CD8-positive, alpha-beta T cell (primary cell): ENCODE measurements at places on chromosomes 3 and 15. TPM values are rescaled to one million over a fixed set of nuclear protein-coding genes. Genes with fewer than 3 reads are reported as not detected.

GRCh38 chr3:169624533-169624972 is 39.0 kb downstream of the MECOM start:
- no peak for DNase-seq

GRCh38 chr3:85007195-85008094 is 48.7 kb downstream of the CADM2 start:
- no peak for DNase-seq

Gene ACTRT3
- total RNA-seq, result not detected

Gene ALG1L2
- not detected for total RNA-seq

DNA sequence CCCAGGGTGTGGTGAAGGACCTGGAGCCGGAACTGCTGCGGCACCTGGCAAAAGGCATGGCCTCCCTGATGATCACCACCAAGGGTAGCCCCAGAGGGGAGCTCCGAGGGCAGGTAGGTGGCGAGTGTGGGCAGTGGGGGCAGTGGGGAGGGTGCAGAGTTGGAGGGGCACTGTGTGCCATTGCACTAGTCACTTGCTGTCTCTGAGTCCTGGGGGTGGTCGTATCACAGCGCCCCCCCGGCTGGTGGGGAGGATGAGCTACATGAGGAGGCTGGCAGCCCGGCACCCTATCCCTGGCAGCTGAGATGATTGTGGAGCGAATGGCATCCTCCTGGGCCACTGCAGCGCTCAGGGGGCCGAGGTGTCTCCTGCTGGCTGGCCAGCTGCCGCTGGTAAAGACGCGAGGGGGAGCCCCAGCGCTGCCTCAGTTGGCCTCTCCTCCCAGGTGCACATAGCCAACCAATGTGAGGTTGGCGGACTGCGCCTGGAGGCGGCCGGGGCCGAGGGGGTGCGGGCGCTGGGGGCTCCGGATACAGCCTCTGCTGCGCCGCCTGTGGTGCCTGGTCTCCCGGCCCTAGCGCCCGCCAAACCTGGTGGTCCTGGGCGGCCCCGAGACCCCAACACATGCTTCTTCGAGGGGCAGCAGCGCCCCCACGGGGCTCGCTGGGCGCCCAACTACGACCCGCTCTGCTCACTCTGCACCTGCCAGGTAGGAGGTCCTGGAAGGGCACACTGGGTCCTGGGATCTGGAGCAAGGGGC is 6.4 kb downstream of the CHRD start:
- no peak for DNase-seq

- DNase-seq, result no peak
Observed at GRCh38 chr3:192409838-192410683, 317.3 kb downstream of the FGF12 start.

GRCh38 chr3:46778101-46778500 is 60.4 kb upstream of the PRSS50 start:
- DNase-seq, result no peak
